ENCODE measurements at places on chromosomes 3 and 15.

- no peak for DNase-seq
Observed at GRCh38 chr3:20235796-20236195, 49.8 kb upstream of the SGO1 start.

GRCh38 chr3:167941234-167941995 is 154.3 kb downstream of the GOLIM4 start:
- DNase-seq = no peak

GRCh38 chr3:60636846-60637245 is 614.4 kb downstream of the FHIT start:
- DNase-seq = no peak

DNA sequence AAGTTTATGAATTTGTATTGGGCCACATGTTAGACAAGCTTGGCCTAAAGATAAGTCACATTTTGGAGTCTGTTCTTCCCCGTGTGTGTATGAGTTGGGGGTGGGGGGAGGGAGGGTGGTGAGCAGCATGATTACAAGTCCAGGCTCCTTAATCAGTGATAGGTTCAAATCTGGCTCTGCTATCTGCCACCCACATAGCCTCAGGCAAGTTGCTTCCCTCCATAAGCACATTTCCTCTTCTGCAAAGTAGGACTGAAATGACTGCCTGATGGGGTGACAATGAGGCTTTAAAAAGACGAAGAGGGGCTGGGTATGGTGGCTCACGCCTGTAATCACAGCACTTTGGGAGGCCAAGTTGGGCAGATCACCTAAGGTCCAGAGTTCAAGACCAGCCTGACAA is 1.1 kb upstream of the SPATA12 start:
- no peak for DNase-seq

- no peak for DNase-seq
Observed at GRCh38 chr3:23455775-23456174, 252.6 kb downstream of the UBE2E2 start.

GRCh38 chr15:33411596-33412540 is 101.1 kb downstream of the RYR3 start:
- no peak for DNase-seq

DNA sequence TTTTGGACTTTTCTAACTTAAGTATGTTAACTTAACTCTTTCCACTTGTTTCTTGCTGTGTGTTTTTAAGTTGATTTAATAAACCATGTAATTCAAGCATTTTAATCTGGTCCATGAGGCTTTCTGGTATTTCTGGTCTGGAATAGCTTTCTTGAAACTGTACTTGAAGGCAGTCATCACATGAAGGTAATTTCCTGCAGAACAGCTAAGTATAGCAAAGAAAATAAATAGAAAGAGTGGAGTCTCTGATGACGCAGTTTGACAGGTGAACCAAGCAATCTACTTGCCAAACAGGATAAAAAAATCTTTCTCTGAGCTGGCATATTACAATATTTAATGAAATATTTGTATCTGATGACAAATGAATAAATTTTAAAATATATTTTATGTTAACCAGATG is 74.9 kb downstream of the BTLA start:
- DNase-seq = no peak

DNA sequence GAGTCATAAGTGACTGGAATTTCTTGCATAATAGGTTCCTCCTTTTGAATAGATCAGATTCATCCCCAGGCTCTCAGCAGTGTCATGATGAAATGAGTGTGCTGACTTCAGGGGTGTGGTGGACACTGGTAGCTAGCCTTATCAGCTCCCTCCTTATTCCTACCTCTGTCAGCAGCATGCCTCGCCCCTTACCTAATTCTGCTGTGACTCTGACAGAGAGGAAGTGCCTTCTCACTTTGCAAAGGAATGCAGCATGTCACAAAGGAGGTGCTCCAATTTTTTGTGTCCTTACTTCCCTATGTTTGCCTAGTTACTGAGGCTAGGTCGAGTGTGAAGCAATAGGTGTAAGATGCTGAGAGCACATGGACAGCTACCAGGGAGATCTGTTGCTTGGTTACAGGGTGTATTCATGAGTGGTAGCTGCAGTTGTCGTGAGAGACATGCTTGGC is 90.6 kb downstream of the TNFAIP8L3 start:
- peak; percentile 5 for DNase-seq

DNA sequence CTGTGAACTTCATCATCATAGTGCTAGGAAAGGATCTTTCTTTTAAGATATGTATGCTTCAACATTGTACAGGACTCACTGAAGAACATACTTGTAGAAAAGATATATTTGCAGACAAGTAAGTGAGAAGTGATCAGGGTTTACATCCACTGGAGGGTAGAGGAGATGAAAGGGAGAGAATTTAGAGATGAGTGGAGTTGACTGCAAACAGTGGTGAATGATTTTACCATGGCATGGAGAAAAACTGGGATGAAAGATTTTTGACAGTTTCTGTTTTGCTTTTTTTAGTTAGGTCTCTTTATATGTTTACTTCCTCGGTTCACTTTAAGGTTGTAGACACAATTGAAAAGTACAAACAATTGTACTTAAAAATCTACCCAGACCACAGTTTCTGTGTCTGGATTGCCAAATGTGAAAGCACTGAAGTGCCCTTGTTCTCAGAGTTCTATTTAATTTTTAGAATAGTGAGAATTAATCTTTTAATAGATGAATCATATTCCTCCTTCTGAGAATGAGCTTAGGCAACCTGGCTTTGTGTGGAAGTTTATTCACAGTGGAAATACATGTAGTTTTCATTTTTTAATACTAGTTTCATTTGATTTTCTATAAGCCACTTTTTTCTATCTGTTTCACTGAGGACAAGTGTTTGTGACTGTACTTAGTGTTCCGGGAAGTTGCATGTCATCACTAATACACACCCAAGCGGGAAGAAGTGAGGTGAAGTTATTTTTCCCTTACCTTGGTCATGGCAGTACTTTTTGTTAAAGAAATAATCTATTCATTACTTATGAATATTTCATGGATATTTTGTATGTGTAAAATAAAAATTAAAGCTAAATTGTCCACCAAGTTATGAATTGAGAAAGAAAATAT is 1.8 kb upstream of the GPR171 start:
- no peak for DNase-seq

GRCh38 chr3:126682009-126682408 is 22.0 kb upstream of the CHCHD6 start:
- DNase-seq = no peak

DNA sequence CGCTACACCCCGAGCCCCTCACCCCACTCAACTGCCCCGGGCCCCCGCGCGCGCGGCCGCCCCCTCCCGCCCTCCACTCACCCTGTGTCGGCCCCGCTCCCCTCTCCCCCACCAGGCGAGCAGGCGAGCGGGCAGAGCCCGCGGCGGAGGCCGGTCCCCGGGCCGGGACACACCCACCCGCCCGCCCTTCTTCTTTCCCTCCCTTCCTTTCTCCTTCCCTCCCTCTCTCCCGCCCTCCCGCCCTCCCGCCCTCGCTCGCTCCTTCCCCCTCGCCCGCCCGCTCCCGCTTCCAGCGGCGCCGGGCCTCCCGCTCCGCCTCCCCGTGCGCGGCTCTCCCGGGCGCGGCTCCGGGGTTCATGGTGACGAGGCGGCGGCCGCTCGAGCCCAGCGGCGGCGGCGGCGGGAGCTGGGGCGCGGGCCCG is at the start of gene CTDSPL:
CTDSPL (plus strand) TSS at position 261 of the 422 bp plus-strand sequence. CDS start 320 bp downstream, outside the sequence.
- peak; percentile 21 for DNase-seq

- no peak for DNase-seq
Observed at GRCh38 chr3:113227146-113227545, 15.8 kb downstream of the BOC start.

- no peak for DNase-seq
Observed at GRCh38 chr3:20773320-20773984, 587.4 kb upstream of the SGO1 start.

DNA sequence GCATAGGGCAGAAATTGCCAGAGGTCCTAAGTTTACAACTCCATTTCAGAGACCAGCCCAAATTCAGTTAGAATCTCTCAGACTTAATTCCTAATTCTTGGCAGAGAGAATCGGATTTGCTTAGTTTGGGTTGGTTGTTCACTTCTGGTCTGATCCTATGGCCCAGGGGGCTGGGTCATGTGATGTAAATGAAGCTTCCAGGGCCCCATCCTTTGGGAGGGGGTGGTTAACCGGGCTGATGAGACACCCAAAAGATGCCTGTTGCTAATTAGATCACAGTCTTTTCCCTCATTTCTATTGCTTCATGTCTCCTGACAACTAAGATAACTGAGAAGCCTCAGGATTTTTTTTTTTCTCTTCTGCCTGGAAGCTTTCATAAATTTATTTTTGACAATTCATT is 11.1 kb upstream of the ZNF620 start:
- DNase-seq = no peak

GRCh38 chr15:93040288-93041158 is 48.5 kb downstream of the RGMA start:
- DNase-seq = no peak

- DNase-seq = no peak
Observed at GRCh38 chr15:38504680-38505467, 50.9 kb downstream of the FAM98B start.

DNA sequence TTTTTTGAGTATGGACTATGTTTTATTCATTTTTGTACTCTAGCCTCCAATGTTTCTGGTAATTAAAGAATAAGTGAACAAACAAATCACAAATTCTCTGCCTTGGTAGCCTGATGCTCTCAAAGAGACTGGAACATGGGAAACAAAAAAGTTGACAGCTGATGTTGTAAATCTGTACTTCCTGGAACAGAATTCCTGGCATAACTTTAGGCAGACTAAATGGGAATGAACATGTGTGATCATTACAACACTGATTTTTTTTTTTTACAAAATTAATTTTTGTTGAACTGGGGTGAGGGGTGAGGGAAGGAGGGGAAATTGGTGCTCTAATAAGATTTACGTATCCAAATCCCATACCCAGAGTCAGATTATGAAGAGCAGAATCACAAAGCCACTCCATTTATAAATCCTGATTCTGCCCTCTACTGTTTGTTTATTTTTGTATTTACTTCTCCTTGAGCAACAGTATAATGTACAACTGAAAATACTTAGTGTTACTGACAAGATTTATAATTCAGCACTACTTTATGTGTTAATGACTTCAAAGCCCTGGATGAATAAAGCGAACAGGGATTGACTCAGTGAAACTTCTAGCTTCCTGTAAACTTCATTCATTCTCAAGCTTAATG is 165.0 kb downstream of the FRMD5 start:
- no peak for DNase-seq

- no peak for DNase-seq
Observed at GRCh38 chr3:124034016-124034843, 42.3 kb upstream of the ROPN1 start.

DNA sequence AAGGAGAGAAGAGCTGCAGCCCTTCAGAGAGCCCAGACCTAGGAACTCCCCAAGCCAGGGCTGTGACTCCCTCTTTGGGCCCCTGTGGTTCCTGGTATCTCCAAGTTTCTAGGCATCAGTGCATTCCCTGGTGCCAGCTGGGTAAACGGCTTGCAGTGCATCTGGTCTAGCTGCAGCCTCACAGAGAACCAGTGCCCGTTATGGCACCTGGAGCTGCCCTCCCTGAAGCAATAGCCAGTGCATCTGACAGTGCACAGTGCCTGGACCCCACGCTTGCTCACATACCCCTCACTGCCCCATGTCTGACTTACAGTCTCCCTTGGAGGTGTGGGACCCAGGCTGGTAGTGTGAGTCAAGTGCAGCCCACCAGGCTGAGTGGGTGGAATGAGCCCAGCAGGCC is 52.1 kb downstream of the LSAMP start:
- no peak for DNase-seq

- DNase-seq = no peak
Observed at GRCh38 chr3:127688416-127689265, 15.9 kb downstream of the ABTB1 start.

GRCh38 chr3:160564949-160565441 is 376 bp downstream of the KPNA4 start:
- peak; percentile 33 for DNase-seq

GRCh38 chr3:60696428-60697125 is 554.7 kb downstream of the FHIT start:
- no peak for DNase-seq

- peak; percentile 30 for DNase-seq
Observed at GRCh38 chr3:9727041-9727595, 4.4 kb upstream of the BRPF1 start.

DNA sequence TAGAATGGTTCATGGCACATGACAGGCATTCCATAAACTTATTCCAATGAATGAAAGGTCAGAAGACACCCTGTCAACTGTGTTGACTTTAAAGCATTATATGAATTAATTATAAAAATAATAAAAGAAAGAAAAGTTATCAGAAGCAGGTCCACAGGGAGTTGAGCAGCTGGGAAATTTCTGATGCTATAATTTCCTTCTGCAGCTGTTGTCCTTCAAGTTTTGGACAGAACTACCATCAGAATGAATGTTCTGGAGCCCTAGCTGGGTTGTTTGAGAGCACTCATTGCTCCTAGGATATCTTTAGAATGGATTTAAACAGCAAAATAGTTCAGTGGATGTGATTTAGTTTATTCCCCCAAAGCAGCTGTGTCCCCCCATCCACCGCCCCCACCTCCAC is 232.4 kb upstream of the PROK2 start:
- no peak for DNase-seq

- DNase-seq = peak; percentile 74
Observed at GRCh38 chr3:184371570-184372018, 6.4 kb downstream of the THPO start.

DNA sequence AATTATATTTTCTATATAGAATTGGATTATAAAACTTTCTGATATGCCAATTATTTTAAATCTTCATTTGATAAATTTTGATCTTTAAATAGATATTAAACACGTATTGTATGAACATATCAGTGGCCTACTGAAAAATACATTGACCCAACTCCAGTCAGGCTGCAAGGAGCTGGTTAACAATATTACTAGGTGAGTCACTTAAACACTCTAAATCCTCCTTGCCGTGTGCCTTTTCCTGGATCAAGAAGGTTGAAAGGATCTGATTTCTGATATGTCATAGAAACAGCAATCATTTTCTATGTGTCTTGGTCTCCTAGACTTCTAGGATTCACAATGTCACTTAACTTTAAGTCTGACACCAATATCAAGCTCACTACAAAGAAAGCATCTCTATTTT is 123.2 kb downstream of the TP63 start:
- no peak for DNase-seq
